Muscle of leg (tissue), 16 donors: ENCODE measurements at places on chromosomes 5 and 9. TPM values are rescaled to one million over a fixed set of nuclear protein-coding genes. Genes with fewer than 3 reads are reported as not detected.
A peak's percentile ranks its signal among the peaks of the same experiment; 100 is the strongest.

GRM6 gene
- not detected for total RNA-seq

PALM2AKAP2 gene
- total RNA-seq = 25.9 TPM

KLHL9 gene
- total RNA-seq = 22.5 TPM

HRH2 gene
- total RNA-seq = 0.35 TPM

ADGRD2 gene
- total RNA-seq = not detected

GGTA1 gene
- 9.9 TPM for total RNA-seq

SLC6A18 gene
- total RNA-seq = not detected

TIMD4 gene
- 1.9 TPM for total RNA-seq

OLFM1 gene
- 3.2 TPM for total RNA-seq

SLCO6A1 gene
- 0.31 TPM for total RNA-seq

GRCh38 chr9:107732781-107733522 is 243.4 kb upstream of the KLF4 start:
- peak; percentile 83 for DNase-seq

DNA sequence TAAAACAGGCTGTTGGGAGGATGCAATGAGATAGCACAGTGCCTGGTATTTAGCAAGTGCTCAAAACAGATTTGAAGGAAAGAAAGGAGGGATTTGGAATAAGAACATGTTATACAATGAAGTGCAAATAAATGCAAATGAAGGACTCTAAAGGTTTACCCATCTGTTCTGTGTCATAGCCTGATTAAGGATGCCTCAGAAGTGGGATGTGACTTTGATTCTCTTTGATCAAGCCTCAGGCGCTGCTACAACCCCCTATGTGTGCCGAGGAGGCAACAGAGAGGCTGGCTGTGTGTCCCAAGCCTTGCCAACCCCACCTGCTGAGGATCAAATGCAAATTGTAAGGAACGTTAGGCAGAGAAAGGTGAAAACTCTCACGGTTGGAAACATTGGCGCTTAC is 27.2 kb downstream of the GGTA1 start:
- no peak for DNase-seq

GRCh38 chr9:123089040-123089439 is 55.6 kb downstream of the GPR21 start:
- DNase-seq = no peak

DNA sequence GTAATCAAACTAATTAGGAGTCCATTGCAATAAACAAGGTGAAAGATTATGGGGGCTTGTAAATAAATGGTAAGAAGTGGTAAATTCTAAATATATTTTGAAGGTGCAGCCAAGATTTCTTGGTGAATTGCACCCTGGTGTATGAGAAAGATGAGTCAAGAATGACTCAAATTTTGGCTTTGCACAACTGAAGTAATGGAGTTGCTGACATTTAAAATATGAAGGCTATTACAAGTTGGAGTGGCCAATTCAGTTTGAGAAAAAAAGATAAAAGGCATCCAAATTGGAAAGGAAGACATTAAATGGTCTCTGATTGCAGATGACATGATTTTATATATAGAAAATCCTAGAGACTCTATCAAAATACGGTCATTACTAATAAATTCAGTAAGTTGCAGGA is 2330.6 kb downstream of the MAT2B start:
- peak; percentile 74 for DNase-seq

DNA sequence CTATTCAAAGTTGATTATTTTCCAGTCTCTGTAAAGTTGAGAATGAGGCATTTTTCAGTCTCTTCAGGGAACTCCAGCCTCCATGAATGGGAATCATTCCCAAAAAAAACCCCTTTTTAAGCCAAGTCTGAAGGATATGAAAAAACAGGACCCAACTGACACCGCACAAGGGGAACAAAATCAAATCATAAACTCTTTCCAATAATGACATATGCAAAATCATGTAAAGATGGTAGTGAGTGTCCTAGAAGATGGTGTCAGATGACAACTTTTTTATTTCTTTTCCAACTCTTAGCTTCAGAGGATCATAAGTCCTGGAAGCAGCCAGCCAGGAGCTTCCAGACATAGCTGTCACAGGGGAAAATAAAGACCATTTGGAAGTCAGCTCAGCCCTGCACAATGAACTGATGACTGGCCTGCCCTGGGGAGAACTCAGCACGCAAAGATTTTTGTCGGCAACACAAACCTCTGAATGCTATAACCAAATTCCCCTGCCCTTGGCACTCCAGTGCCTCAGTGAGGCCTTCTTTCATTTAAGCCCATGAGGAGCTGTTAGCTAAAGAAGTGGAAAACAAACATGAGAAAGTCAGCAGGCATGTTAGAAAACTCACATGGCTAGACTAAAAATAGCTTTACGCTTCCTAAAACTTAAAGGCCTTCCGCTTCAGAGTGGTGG is 85.4 kb downstream of the SLC1A3 start:
- DNase-seq = peak; percentile 96

DNA sequence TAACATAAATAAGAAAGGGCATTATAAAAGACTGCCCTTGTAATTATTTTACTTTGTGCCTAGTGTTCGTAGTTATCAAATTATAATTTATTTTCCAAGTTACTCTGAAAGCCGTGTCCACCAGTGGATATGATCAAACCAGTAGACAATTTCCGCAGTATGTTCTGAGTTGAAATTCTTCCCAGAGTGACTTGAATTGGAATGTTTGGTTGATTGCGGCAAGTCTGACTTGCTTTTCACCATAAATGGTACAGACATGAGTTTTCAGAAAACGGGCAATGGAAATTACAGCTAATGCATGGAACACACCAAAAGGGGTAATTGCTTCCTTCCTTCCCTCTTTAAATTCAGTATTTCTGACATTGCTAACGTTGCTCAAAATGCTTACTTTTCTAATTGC is 56.6 kb downstream of the CHSY3 start:
- DNase-seq = peak; percentile 31

DNA sequence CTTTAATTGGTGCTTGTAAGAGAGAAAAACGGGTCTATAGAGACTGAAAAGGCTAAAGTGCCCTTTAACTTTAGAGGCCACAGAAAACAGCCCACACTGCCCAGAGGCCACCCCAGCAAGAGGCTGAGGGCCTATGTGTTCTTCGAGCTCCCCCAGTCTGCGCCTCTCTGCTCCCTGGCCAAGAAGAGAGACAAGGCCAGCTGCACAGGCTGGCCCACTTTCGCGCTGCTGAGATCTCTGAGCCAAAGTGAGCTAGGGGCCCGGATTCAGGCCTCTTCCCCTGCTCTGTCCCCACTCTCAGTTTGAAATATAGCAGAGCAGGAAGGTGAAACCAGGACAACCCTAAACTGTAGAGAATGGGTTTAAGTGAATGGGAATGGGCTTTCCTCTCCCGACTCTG is 132.0 kb upstream of the TRIM32 start:
- peak; percentile 93 for DNase-seq

DNA sequence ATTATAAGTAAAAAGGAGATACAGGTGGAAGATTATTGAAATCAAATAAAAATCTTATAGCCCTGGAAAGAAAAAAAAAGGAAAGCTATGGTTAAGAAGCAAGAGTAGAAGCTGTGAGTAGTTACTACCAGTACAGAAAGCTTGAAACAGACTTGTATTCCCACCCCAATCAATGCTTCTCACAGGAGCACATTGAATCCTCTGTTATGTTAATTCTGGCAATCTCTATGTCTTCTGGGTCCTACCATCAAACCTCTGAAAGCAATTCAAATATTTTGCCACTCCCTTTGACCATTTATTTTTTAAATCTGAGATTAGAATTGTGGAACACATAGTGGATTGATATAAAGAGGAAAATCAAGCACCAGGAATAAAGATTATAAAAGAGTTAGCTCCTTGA is 186.5 kb downstream of the MEF2C start:
- no peak for DNase-seq

- DNase-seq = no peak
These were observed 83.4 kb downstream of the PHF2 start for GRCh38 chr9:93659837-93660177.

DNA sequence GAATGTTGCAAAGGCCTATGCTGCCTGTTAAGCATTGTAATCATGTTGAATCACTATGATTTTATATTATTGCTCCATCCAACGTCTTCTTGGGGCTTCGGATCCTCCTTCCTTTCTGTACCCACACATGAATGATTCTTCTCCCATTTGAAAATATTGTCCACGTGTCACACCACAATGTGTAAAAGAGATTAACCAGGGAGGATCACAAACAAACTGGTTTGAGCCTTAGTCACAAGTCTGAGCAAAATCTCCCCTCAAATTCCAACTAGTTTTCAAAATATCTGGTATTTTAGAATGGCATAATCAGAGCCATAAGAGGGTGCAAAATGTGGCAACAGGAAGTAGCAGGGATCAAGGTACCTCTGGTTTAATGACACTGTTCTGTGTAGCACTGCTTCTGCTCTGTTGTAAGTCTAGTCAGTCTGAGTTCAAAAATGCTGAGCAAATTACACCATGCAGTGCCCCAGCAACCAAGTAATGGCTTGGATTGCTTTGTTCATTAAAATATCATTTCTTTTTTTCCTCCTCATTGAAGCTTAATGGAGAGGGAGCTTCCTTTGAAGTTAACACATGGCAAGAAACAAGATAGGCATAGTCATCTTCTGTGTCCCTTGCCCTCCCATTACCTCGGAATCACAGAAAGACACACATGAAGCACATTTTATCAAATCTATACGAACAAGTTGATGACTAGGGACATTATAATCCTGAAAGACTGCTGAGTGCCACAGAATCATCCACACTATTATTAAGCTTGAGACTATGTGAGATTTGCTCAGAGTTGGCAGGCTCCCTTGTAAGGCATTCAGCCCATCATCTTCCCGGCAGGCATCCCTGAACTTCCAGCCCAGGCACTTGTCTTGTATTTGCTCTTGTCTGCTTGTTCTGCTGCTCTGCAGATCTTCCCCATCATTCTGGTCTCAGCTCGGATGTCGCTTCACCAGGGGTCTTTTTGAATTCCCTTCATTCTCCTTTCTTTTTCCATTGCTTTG is 102.0 kb upstream of the PRLR start:
- no peak for DNase-seq

DNA sequence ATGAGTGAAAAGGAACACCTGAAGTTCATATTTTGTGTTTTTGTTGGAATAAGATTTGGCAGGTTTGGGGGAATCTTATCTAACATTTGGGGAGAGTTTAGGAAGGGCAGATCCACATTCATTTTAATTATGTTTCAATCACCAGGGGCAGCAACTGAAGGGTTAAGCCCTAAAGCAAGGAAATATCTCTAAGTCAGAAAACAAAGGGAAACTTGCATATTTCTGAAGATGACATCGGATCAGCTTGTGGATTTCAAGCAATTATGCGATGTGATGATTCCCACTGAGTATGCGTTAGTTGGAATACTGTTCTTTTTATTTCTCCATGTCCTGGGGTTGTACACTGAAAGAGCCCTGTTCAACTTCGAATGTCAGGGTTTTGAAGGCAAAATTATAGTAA is 59.8 kb upstream of the NFIB start:
- DNase-seq = peak; percentile 63

- DNase-seq = no peak
These were observed 30.4 kb downstream of the RANBP17 start for GRCh38 chr5:170892196-170892595.

GRCh38 chr9:85258823-85259370 is 482.9 kb downstream of the AGTPBP1 start:
- peak; percentile 86 for DNase-seq

GRCh38 chr9:82552784-82553183 is 510.2 kb downstream of the RASEF start:
- no peak for DNase-seq

DNA sequence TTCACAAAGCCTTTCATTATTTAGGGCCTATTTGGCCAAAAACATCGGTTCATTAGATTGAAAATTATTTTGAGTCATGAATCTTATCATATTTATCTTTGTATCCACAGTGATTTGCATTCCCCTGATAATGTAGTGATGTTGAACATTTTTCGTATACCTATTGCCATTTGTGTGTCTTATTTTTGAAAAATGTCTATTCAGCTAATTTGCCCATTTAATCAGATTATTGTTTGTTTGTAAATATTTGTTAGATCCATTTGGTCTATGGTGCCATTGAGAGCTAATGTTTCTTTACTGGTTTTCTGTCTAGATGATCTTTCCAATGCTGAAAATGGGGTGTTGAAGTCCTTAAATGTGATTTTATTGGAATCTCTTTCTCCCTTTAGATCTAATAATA is 439.2 kb upstream of the TYRP1 start:
- DNase-seq = no peak

DNA sequence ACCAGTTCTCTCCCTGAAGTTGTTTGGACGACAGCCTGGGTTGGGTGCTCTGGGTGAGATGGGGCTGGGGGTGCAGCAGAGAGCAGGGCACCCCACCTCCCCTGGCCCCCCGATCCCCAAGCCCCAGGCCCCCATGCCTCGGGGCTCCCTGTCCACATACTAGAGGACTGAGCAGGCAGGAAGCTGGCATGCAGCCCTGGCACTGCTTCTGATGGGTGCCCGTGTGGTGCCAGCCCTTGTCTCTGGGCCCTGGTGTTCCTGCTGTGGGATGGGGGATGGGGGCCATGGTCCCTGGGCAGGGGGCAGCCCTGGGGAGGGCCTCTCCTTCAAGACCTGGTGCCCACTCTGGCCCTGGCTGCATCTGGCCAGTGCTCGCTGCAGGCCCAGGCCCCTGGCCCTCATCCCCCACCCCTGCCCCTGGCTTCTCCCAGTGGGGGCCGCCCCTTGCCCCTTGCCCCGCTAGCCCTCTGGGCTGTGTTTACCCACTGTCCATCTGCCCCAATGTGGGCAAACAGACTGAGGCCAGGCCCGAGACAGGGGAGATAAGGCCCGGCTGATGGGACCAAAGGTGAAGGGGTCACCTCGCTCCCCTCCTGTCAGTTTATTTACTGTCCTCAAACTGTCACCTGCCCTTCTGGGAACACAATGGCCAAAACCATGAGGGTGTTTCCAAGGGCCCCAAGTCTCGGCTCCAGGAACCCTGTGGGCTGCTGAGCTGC is 67.3 kb upstream of the RXRA start:
- DNase-seq = no peak

GRCh38 chr5:58731641-58732040 is 148.8 kb downstream of the RAB3C start:
- no peak for DNase-seq

DNA sequence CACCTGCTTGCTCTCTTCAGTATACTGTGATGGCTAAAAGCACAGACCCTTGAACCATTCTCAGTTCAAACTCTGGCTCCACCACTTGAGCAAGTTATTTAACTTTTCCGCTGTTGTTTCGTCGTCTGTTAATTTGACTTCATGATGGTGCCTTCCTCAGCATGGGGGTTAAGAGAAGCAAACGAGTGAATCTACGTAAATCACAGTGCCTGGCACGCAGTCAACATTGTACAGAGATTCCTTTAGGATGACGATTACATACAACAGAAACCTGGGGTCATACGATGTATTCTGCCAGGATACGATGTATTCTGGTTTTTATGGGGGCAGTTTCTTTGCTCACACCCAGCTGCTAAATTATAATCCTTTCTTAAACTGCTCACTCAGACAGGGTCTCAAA is 515.6 kb downstream of the CCDC171 start:
- no peak for DNase-seq

DNA sequence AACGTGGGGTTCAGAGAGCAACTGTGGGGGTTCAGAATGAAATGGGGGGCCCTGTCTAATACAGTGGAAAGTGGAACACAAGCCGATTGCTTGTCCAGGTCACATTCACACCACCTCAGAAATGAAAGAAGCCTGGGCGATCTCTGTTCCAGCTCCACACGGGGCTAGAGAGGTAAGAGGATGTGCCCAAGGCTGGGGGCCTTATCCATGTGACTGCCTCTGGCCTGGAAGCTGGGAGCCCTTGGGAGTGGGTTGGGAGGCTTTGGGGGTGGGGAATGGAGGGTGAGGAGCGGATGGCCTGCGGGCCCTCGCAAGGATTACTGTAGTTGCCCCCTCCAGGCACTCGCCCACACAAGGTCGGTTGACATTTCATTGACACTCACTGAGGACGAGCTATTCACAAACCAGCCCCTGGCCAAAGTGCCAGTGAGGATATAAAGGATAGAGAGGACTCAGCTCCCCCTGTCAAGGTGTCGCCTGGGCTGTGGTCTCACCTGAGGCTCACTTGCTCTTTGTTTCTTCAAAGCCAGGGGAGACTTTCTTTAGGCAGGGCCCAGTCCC is 86.7 kb downstream of the LIFR start:
- no peak for DNase-seq
